ENCODE measurements at places on chromosomes 5 and 9. TPM values are rescaled to one million over a fixed set of nuclear protein-coding genes. Genes with fewer than 3 reads are reported as not detected.

The LCN2 gene
- total RNA-seq = not detected

The CARTPT gene
- not detected for total RNA-seq

The PCDHB14 gene
- total RNA-seq = not detected

The DOK3 gene
- total RNA-seq = 5.2 TPM

DNA sequence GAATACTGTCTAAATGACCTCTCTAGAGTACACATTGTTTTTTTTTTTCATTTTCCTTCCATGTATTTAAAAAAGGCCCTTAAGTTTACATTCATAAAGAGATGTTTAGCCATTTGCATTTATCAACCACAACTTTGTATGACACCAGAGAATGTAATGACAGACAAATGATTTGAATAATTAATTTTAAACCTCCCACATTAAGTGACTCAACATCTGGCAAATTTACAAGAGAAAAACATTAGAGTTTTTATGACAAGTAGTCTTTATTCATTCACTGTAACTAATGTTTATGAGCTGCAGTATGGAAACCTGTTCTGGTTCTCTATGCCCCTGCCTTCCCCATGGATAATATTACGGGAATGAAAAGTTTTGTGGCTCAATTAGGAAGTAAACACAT, 1093.8 kb upstream of the CDH9 start:
- DNase-seq = no peak
- H3K27ac ChIP-seq = no peak overlapping the region
- no peaks in the 10 kb centered on the region for H3K4me1 ChIP-seq
- H3K36me3 ChIP-seq = no peaks in the 10 kb centered on the region
- no peaks in the 10 kb centered on the region for H3K27me3 ChIP-seq

GRCh38 chr9:94656200-94656599, 16.9 kb upstream of the FBP1 start:
- peak; percentile 86 for DNase-seq
- peaks cover 30% of the 10 kb centered on the region for H3K4me1 ChIP-seq
- H3K4me3 ChIP-seq = peak overlapping the region; percentile 77
- peaks cover 9% of the 10 kb centered on the region for H3K27me3 ChIP-seq
- H3K36me3 ChIP-seq = no peaks in the 10 kb centered on the region

- no peak overlapping the region for H3K27ac ChIP-seq
- H3K4me3 ChIP-seq = no peak overlapping the region
- no peaks in the 10 kb centered on the region for H3K36me3 ChIP-seq
- peak; percentile 83 for DNase-seq
- H3K4me1 ChIP-seq = no peaks in the 10 kb centered on the region
Measured at GRCh38 chr5:31825518-31826068, 186.7 kb downstream of the PDZD2 start.

GRCh38 chr5:176538230-176538988, 1.2 kb upstream of the RNF44 start:
- no peaks in the 10 kb centered on the region for H3K27me3 ChIP-seq
- peaks cover 66% of the 10 kb centered on the region for H3K4me1 ChIP-seq

DNA sequence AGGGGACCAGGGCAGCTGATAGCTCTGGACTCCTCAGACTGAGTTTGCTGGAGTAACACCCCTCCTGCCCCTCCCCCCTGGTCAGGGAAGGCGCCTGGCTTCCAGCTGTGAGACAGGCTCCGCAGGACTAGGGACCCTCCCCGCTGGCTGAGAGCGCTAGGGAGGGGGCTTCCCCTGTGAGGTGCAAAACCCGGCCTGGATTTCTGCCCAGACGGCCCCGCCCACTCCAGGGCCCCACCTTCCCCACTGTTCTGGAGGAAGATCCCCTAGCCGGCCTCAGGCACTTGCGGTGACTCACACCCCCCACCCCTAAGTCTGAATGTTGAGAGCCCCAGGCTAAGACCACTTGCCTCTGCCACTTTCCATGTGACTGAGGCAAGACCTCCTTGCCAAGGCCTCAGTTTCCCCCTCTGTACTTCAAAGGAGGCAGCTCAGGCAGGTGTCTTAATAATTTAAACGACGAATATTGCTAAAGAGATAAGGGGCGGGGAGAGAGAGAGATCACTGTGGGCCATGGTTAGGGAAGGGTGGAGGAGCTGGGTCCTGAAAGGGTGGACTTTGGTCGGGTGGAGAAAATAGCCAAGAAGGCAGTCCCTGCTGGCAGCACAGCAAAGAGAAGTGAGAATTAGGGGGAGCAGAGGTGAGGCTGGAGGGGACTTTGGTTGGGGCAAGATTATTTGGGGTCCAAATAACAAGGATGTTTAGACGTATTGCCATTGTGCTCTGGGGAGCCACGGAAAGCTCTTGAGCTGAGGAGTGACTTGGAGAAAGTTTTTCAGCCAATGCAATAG, 1.0 kb upstream of the DAB2IP start:
- H3K36me3 ChIP-seq = no peaks in the 10 kb centered on the region
- H3K4me3 ChIP-seq = peak overlapping the region; percentile 43
- H3K4me1 ChIP-seq = peaks cover 3% of the 10 kb centered on the region
- H3K27ac ChIP-seq = peak overlapping the region; percentile 37

- no peak overlapping the region for H3K27ac ChIP-seq
- DNase-seq = peak; percentile 68
- H3K4me1 ChIP-seq = no peaks in the 10 kb centered on the region
- no peaks in the 10 kb centered on the region for H3K36me3 ChIP-seq
- H3K4me3 ChIP-seq = no peak overlapping the region
Measured at GRCh38 chr9:69919461-69920061, 98.9 kb downstream of the CFAP95 start.

GRCh38 chr5:53956632-53957031, 353.7 kb downstream of the ARL15 start:
- no peak overlapping the region for H3K27ac ChIP-seq
- H3K27me3 ChIP-seq = no peaks in the 10 kb centered on the region
- H3K36me3 ChIP-seq = peaks cover 5% of the 10 kb centered on the region
- no peak overlapping the region for H3K4me3 ChIP-seq

- peaks cover 4% of the 10 kb centered on the region for H3K27me3 ChIP-seq
- no peaks in the 10 kb centered on the region for H3K36me3 ChIP-seq
- no peak for DNase-seq
- H3K4me3 ChIP-seq = peak overlapping the region; percentile 44
- H3K4me1 ChIP-seq = peaks cover 29% of the 10 kb centered on the region
Measured at GRCh38 chr9:129596541-129597331, 24.2 kb downstream of the C9orf50 start.
